ENCODE measurements at places on chromosomes 13 and 19. TPM values are rescaled to one million over a fixed set of nuclear protein-coding genes. Genes with fewer than 3 reads are reported as not detected.

Gene CIC
- polyA plus RNA-seq: 77.9 TPM

Gene FGF22
- 1.6 TPM for polyA plus RNA-seq

Gene CPAMD8
- polyA plus RNA-seq: 4.1 TPM

Gene KLK11
- polyA plus RNA-seq: 1.6 TPM

Gene RFPL4A
- polyA plus RNA-seq: not detected

Data from brain (organoid and tissue), 16 donors.